ENCODE measurements at places on chromosomes 2 and 18.

GRCh38 chr18:50793641-50794565 is 25.9 kb downstream of the MRO start:
- no peak for DNase-seq

- no peak for DNase-seq
Observed at GRCh38 chr2:208189810-208190503, at the start of gene C2orf80. TSS of gene C2orf80 (minus strand) at chr2:208190030. CDS start at chr2:208186986, 3,044 bp downstream.

- peak; percentile 69 for DNase-seq
Observed at GRCh38 chr2:170313347-170313991, 135.5 kb downstream of the MYO3B start.

- no peak for DNase-seq
Observed at GRCh38 chr2:231486851-231487596, 22.7 kb upstream of the NCL start.

GRCh38 chr2:108383146-108383830 is 5.5 kb downstream of the SULT1C4 start:
- no peak for DNase-seq

GRCh38 chr2:69450735-69451416 is 13.6 kb upstream of the NFU1 start:
- no peak for DNase-seq

- DNase-seq: no peak
Observed at GRCh38 chr2:112154246-112155117, 16.3 kb downstream of the FBLN7 start.

DNA sequence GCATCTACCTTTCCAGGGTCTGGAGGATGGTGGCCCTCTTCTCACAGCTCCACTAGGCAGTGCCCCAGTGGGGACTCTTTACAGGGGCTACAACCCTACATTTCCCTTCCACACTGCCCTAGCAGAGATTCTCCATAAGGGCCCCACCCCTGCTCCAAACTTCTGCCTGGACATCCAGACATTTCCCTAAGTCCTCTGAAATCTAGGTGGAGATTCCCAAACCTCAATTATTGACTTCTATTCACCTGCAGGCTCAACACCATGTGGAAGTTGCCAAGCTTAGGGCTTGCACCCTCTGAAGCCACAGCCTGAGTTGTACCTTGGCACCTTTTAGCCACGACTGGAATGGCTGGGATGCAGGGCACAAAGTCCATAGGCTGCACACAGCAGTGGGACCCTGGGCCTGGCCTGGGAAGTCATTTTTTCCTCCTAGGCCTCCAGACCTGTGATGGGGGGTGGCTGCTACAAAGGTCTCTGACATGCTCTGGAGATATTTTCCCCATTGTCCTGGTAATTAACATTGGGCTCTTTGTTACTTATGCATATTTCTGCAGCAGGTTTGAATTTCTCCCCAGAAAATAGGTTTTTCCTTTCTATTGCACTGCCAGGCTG is 53.7 kb upstream of the ST3GAL5 start:
- DNase-seq: no peak

DNA sequence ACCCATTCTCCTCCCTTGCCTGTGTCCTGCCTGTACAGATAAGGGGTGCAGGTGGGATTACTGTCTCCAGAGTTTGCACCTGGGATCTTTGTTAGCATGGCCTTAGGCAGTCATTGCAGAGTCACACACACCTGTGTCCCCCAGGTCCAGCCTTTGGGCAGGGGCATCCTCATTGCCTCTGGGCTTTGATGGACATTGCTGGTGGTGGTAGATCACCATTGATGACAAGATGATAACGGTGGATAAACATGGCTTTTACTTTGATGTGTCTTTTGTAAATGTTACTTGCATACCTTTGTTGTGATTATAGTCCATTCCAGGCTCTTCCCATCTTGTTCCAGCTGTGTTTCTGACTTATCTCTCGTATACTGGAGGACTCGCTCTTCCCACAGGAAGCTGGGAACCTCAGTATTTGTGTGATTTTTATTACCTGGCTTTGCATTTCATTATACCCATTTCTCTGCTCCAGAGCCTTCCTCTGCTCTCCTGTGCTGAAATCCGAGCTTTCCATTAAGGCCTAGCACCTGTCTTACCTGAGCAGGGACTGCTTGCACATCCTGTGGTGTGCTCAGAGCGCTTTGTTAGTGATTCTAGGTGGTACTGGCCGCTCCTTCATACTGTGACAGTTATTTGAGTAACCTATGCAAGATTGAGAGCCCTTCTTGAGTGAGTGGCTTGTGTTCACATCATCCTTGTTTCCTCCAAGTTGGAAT is 79.2 kb downstream of the PTPRM start:
- DNase-seq: no peak

DNA sequence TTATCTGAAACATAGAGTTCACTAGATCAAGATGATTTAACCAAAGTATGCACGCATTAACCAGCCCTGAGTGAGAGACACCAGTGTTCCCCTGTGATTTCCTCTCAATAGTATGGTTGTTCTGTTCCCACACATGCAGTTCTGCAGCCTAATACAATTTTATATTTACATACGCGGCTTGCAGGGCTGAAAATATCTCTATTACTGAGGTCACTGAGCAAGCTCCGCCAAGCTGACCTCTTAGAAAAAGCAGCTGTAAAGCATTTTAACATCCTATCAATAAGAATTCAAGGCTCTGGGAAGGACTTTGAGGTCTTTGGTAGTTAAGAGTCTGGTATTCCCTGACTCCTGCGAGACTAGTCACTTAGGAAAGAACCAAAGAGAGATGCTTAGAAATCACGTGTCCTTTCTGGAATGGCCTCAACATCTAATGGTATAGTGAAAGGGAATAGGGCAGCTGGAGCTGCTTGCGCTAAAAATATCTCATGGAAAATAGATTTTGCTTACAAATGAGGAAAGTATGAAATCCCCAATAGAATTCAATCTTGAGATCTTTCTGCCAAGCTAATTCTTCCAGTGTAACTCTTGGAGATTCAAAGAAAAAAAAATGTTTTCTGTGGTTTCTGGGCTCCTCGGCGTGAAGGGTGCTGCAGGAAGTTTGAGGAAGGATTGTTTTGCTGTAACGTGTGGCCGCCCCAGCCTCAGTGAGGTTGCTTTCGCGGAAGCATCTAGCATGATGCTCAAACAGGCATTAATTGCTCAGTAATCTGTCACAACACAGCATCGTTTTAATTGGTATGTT is 59.2 kb downstream of the DOCK10 start:
- DNase-seq: peak; percentile 45

- no peak for DNase-seq
Observed at GRCh38 chr2:44137048-44137447, 31.6 kb upstream of the PPM1B start.

- DNase-seq: no peak
Observed at GRCh38 chr2:10019602-10020400, 23.5 kb upstream of the KLF11 start.

DNA sequence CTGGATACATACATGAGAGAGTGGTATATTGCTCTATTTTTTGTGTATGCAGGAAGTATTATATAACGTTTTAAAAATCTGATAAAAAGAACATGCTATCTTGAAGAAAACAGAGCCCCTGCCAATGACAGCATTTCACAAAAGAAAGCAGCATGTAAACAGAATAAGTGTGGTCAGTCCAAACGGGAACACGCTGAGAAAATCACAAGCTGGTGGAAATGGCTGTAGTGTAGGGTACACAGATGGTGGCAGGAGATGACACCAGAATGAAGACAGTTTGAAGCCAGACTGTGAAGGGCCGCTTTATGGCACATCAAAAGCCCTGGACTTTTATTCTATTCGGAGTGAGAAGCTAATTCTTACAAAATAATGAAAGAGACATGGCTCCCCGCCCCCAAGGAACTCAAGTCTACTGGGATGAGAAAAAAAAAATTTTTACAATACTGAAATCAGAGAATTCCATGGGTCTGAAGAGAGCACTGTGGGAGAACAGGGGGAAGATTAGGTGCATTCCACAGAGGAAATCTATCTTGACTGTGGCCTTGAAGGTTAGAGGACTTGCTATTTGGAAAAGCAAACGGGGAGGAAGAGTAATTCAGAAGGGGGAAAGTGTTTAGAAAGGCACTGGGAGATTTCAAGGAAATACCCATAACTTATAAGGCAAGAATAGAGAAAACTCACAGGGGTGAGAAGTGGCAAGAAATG is 217.7 kb upstream of the SMAD7 start:
- DNase-seq: no peak

DNA sequence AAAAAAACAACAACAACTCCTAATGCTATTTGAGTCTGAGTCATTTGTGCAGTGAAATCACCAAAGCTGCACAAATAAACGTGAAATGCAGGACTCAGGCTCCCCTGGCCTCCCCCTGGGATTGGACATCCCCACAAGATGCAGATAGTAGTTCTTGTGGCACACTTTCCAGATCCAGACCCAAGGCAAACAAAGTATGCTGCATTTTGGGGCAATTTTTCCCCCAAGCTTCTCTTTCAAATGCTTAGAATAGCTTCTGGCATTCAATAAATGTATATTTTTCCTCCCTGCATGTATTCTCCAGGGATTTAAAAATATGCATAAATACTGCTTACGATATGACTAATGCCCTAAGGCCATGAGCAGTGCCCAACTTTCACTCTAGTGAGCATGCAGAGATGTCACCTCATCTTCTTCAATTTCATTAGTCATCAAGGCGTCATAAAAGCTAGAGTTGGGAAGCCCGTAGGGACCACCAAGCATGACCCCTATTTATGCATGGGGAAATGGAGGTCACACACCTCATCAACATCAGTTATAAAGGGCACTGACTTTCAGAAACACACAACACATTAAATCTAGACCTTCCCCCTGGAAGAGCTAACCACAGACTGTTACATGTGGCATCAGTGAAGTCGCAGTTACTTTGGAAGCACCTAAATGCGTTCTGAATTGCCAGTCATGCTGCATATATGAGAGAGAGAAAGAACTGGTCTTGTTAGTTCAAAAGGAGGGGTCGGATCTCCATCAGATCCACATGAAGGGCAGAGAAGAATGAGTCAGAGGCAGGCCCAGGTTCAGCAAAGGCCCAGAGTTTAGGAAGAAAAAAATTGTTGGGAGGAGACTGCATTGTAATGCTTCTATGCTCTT is 374.1 kb downstream of the LPIN1 start:
- no peak for DNase-seq

GRCh38 chr2:85584354-85584856 is at the start of gene VAMP5:
TSS of gene VAMP5 (plus strand) at chr2:85584431. CDS start at chr2:85584491, 60 bp downstream.
- DNase-seq: no peak

DNA sequence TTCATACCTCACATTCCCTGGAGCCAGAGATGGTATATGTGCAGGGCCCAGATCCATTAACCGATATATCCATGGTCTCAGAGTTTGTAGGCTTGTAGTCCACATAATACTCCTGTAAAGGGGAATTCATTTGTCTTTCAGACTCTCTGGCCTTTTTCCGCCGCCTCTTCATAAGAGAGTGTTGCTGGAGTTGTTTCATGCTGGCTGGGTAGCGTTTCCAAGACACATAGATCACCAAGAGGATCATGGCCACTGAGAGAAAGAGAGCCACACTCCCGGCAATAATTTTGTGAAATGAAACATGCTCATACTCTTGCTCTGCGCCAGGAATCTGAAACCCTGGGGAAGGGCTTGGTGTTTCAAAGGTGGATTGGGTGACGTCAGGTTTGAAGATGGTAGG is 3.9 kb downstream of the LRRTM4 start:
- no peak for DNase-seq

DNA sequence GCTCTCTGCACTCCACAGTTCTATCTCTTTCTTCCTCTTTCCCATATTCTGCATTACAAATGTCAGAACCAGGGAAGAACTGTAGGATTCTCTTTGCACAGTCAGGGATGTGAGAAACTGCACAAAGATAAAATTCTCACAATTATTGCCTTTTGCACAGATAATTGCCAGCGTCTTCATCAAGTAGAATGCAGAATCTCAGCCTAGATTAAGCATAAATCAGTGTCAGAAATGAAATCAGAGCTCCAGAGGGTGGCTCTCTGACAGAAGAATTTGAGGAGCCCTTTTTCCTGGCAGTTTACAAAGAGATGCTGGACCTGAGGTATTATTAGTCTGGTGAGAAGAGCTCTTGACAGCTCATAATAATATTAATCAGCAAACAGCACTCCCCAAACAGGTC is 173.1 kb downstream of the PTH2R start:
- DNase-seq: no peak

DNA sequence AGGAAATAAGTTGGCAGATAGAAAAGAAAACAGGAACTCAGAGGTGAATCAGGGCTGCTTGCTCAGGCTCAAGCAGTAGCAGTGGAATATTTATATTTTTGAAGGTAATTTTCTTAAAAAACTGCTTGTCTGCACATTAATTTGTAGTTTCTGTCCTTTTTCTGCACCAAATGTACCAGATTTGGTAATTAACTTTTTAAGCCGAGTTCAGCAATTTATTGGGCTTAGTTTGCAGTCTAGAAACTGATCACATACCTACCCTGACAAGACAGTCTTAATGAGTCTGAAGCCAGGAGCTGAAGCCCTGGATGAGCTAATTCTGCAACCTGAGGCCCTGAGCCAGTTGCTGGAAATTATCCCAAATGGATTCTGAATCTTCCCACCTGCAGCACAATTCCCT is 647.0 kb downstream of the TDRD15 start:
- no peak for DNase-seq

DNA sequence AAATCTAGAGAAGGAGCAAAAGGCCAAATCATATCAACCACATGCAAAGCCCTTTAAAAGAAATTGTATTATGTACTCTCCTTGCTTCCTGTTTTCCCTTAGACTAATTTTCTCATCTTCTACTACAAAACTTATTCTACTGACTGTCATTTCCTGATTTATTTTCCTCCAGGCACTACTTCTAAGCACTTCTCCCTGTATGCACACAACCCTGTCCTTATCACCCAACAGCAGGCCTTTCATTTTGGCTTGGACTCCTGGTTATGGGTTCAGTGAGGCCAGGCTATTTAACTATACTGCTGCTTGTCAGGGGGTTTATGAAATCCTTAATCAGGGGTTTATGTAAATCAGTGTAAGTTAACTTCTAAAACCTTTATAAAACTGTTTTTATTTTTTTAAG is 205.1 kb upstream of the FAM98A start:
- DNase-seq: no peak

DNA sequence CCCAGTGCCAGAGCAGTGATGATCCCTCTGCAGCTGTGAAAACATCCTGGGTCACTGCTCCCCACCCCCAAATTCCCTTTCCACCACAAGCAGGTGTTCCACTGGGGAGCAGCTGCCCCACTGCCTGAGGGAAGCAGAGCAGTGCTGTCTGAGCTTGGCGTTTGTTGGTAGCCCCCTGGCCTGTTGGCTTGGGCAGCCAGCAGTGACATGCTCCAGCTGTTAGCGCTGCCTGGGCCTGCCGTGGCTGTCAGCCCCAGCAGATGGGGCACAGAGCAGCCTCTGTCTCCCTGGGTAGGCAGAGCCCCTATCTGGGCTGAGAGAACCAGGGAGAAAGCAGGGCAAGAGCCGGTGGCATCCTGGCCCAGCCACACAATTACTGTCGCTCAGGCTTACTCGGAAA is 247.7 kb downstream of the GLI2 start:
- peak; percentile 4 for DNase-seq

GRCh38 chr2:72895154-72895553 is 7.9 kb downstream of the SPR start:
- DNase-seq: no peak

DNA sequence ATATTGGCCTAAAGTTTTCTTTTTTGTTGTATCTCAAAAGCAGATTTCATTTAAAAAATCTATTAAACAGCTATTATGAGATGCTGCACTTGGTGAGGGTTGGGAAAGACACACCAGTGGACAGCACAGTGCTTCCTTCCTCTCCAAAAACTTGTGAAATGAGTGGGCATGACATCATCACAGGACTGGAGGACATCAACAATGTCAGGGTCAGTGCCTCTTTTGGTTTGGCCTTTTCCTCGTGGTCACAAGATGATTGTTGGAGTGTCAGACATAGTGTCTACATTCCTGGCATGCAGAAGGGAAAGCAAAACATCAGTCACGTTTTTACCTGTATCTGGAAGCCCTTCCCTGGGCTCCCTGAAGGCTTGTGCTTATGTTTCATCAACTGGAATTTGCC is 49.6 kb downstream of the IL1R2 start:
- DNase-seq: no peak

- DNase-seq: no peak
Observed at GRCh38 chr18:22538426-22538825, 120.7 kb upstream of the CTAGE1 start.
